ENCODE measurements at places on chromosomes 4 and X.
A peak's percentile ranks its signal among the peaks of the same experiment; 100 is the strongest.

GRCh38 chr4:98027827-98028226, 115.4 kb downstream of the STPG2 start:
- no peak for DNase-seq

- no peak for DNase-seq
Observed at GRCh38 chr4:20253735-20254409, 2.2 kb downstream of the SLIT2 start.

DNA sequence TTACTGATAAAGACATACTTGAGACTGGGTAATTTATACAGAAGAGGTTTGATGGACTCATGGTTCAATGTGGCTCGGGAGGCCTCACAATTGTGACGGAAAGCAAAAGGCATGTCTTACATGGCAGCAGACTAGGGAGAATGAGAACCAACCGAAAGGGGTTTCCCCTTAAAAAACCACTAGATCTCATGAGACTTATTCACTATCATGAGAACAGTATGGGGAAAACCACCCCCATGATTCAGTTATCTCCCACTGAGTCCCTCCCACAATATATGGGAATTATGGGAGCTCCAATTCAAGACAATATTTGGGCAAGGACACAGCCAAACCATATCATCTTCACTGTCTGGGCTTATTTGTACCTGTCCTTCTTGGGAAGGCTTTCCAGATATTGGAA, 22.8 kb upstream of the MUC7 start:
- no peak for DNase-seq

DNA sequence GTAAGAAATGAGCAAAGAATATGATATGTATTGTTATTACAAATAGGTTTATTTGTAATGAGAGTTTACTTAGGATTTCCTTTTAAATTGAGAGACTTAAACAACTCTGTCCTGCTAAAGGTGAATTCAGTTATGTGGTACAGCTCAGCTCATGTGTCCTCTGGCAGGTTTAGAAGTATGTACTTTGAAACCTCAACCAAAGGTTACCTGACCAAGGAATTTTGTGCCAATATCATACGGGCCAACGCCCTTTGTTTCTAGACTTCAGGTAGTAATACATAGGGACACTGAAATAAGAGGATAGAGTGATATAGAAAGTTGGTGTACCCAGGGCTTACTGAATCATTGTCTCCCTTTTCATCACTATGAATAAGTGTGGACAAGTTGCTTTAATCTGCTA, 25.7 kb downstream of the SLAIN2 start:
- no peak for DNase-seq

DNA sequence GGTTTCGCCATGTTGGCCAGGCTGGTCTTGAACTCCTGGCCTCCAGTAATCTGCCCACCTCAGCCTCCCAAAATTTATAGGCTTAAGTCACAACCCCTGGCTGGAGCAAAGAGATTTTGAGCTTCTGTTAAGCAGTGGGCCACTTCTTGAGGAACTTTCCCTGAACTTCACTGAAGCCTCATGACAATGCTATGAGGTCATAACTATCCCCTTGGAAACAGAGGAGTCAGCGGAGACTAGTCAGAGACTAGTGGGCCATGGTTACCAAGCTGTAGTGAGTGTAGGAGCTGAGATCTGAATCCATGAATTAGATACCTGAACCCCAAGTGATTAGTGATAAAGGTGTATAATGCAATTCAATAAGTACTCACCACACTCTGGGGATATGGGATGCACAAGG, 145.1 kb upstream of the MSX1 start:
- no peak for DNase-seq

DNA sequence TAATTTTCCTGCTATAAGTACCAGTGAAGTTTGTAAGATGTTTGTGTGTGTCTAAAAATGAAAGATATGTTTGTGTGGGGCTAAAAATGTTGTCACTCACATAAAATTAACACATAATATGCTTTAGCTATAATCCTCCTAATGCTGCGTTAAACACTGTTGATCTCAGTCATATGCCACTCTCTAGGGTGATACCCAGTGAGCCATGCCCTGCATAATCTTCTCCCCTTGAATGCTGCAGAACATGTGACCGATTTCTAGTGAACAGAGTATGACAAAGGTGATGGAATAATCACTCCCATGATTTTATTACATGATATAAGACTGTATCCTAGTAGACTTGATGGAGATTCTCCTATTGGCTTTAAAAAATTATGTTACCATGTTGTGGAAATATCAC, 119.1 kb upstream of the EPHA5 start:
- no peak for DNase-seq

DNA sequence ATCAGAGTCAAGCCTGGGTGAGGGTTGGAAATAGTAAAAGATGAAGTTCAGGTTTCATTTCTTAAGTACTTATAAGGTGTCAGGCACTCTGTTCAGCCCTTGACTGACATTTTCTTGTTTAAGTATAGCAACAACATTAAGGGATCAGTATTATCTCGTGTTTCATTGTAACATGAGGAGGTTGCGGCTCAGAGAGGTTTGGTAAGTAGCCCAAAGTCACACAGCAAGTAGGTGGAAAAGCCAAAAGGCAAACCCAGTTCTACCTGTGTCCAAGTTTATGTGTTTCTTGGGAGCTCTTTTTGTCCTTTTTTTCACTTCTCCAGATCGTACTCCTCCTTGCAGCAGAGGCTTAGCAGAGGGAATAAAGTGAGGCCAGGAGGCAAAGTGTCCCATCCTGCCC, 337.5 kb upstream of the KLF3 start:
- DNase-seq = no peak

DNA sequence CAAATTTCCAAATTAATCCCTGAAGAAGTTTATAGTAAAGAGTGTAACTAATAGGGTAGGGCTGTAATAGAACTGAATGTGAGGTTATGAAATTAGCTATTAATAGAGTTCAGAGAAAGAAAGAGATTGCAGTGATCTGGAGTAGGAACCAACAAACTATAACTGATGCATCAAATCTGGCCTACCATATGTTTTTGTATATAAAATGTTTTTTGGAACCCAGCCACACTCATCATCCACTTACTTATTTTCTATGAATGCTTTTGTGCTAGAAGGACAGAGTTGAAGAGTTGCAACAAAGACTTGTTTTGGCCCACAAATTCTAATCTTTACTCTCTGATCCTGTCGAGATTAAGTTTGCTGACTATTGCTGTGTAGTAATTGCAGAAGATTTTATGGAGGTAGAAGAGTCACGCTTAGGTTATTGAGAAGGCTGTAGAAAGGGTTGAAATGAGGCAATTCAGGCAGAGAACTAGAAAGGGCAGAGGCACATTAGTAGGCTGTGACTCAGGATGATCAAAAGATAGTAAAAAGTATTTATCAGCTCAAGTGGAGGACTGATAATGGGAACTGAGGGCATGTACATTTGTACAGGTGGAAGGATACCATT, 298.7 kb upstream of the EMCN start:
- no peak for DNase-seq

DNA sequence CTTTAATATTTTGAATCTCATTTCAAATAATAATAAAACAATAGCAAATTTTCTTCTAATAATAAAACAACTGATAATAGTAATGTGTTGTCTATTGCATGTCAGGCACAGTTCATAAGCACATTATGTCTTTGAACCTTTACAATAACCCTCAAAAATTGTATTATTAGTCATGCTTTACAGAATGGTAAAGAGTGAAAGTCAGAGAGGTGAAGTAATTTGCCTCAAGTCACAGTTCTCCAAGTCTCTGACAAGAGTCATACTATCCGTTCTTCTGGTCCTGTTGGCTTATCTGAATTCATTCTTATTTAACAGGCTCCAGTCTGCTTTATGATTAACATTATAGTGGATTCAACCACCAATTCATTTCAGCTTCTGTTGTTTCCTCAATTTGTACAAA, 313.0 kb downstream of the AFF2 start:
- DNase-seq = no peak

DNA sequence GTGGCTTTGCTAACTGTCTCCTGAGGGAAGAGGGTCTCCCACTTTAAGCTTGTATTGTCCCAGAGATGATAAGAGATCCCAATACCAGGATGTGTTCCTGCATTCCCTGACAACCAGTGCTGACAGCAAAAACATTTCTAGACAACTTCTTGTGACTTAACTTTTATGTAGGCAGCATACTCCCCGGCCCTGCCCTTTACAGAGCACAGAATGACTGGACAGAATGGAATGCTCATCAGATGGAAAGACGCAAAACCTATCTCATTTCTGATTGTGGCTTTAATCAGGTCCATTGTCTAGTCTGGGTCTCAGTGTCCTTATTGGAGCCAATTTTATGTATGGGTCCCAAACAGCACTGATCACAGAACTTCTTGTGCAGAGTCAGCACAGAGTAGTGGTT, 18.2 kb upstream of the PLAC1 start:
- DNase-seq = no peak

DNA sequence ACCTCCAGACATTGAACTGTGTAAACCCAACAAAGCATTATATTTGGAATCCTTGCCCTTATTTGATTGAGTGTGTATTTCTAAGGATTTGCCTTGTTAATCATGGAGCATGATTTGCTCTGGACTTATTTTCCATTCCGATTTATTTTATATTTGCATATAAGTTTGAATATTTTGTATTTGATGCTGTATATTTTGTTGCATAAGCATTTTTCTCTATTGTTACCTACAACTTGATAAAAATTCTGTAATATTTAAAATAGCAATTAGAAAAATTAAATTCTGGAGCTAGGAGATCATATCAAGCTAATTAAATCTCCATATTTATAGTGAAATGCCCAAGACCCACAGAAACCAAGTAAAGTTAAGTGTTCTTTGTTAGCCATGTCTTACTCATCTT, 47.2 kb downstream of the USO1 start:
- no peak for DNase-seq

GRCh38 chr4:78627046-78627965, 75.7 kb downstream of the ANXA3 start:
- DNase-seq = no peak

- no peak for DNase-seq
Observed at GRCh38 chr4:68368691-68369131, 18.8 kb upstream of the YTHDC1 start.

- DNase-seq = no peak
Observed at GRCh38 chr4:16642897-16643296, 255.5 kb downstream of the LDB2 start.

DNA sequence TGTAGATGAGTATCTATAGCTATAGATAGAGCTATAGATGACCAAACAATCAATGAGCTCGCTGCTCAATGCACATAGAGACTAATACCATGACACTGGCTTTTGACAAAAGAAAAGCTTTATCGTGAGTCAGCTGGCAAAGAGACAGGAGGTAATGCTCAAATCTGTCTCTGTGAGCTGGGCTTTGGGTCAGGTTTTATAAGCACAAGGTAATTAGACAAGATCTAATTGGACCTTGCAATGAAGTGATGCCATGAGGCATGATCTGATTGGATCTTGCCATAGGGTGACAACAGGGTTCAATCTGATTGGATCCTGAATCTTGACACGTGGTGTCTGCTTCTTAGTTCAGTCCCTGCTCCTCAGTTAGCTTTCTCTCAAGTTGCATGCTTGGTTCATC, 180.7 kb upstream of the MXRA5 start:
- DNase-seq = no peak

GRCh38 chr4:104930298-104930697, 216.4 kb upstream of the TET2 start:
- no peak for DNase-seq

GRCh38 chrX:123236859-123237258, 52.8 kb downstream of the GRIA3 start:
- DNase-seq = no peak

GRCh38 chrX:110053453-110053852, 50.5 kb downstream of the TMEM164 start:
- no peak for DNase-seq

DNA sequence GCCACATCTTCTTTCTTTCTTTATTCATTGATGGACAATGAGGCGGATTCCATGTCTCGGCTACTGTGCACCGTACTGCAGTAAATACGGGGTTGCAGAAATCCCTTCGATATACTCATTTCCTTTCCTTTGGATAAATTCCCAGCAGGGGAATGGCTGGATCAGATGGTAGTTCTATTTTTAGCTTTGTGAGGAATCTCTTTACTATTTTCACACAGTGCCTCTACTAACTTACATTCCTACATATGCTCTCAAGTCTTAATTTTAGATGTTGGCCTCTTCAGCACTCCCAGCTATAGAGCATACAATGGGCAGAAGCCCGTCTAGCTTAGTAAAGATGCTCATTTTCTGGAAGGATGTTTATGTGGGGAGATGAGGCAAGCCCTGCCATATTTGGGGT, 317.4 kb downstream of the ASMT start:
- no peak for DNase-seq

DNA sequence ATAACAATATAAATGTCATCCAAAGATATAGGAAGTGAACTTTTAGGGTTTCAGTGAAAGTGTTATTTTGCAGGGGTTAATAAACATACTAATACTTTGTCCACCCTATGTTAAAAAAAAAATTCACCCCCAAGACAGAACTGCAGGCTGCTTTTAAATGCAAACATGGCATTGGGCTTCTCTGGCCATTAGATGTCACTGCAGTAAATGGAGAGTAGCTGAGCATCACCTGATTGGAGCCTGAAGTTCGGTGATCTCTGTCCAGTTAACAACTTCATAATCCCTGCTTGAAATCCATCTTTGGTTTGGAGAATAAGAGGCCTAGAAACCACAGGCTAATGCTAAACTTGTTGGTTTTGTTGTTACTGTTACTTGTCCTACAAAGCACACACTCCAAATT, 18.7 kb downstream of the SLC25A43 start:
- DNase-seq = no peak

- peak; percentile 44 for DNase-seq
Observed at GRCh38 chrX:102950908-102951866, 14.1 kb downstream of the RAB40AL start.

- DNase-seq = no peak
Observed at GRCh38 chr4:140326395-140326993, 47.0 kb upstream of the SCOC start.

DNA sequence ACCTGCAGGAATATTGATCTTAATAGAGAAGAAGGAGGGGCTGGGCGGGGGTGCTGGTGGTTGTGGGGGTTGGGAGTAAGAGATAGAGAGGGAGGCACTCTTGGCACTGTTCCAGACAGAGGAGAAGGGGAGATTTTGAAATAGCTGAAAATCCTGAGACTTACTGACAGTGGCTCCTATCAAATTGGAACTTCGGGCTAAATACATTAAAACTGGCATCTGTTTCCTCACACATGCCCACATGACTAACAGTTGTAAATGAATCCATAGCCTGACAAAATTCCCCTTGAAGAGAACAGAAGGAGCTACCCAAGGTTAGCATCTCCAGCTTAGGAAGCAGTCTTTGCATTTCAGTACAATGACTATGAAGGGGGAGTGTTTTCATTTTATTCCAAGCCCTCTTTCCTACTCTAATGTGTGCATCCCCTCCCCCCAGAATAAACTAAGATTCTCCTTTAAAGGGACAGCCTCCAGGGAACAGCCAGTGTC, 1.4 kb downstream of the DCX start:
- DNase-seq = no peak

DNA sequence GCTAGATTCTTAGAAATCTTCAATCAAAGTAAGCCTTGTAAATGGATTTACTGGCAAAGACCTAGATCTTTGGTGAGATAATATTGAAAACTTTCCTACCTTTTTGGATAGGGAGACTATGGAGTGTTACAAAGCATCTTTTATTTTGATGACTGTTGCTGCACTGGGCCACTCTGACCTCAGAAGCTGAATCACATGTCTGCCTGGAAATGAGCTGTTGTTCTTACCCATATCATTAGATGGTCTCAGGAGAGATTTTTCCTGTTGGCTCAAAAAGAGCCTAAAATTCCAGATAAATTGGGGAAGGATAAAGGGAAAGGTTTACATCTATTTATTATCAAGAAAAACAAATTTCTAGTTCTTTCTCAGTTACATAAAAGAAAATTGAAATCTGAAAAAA, 127.5 kb upstream of the BMP3 start:
- no peak for DNase-seq

Data from stimulated activated CD4-positive, alpha-beta T cell treated with anti-CD3 and anti-CD28 coated beads, Interleukin-12 subunit alpha, Interleukin-12 subunit beta, amount 100 ng/mL, for 4 hours (primary cell).